ENCODE measurements at places on chromosomes 2 and 18. TPM values are rescaled to one million over a fixed set of nuclear protein-coding genes. Genes with fewer than 3 reads are reported as not detected.

Gene SCN7A
- not detected for total RNA-seq

Gene SPDYA
- total RNA-seq: 1.7 TPM

Gene NYAP2
- total RNA-seq: not detected

Gene NTSR2
- not detected for total RNA-seq

Gene TMEM163
- total RNA-seq: 0.51 TPM

Gene CYB5A
- not detected for total RNA-seq

Gene ACTR3
- total RNA-seq: 320 TPM
